ENCODE measurements at places on chromosomes 7 and 10.

- DNase-seq = no peak
Observed at GRCh38 chr10:120145107-120145506, 252.6 kb downstream of the SEC23IP start.

GRCh38 chr10:62517252-62517651 is 143.1 kb downstream of the ZNF365 start:
- DNase-seq = no peak

DNA sequence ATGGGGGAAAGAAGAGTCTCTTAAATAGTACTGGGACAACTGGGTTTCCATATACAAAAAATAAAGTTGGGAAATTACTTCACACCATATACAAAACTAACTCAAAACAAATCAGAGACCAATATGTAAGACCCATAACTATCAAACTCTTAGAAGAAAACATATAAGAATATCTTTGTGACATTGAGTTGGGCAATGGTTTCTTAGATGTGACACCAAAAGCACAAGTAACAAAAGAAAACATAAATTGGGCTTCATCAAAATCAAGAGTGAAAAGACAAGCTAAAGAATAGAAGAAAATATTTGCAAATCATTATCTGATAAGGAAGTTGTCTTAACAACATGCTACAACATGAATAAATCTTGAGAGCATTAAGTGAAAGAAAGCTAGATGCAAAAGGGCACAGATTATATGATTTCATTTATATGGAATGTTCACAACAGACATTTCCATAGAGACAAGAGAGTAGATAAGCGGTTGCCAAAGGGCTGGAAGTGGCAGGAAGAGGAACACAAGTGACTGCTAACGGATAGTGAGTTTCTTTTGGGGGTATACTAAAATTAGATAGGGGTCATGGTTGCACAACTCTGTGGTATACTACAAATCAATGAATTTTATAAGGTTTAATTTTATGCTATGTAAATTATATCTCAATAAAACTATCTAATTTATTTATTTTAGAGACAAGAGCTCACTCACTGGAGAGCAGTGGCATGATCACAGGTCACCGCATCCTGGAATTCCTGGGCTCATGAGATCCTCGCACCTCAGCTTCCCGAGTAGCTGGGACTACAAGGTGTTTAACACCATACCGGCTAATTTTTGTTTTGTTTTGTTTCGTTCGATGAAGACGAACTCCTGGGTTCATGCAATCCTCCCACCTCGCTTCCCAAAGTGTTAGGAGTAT is 35.4 kb downstream of the JMJD1C start:
- DNase-seq = no peak

DNA sequence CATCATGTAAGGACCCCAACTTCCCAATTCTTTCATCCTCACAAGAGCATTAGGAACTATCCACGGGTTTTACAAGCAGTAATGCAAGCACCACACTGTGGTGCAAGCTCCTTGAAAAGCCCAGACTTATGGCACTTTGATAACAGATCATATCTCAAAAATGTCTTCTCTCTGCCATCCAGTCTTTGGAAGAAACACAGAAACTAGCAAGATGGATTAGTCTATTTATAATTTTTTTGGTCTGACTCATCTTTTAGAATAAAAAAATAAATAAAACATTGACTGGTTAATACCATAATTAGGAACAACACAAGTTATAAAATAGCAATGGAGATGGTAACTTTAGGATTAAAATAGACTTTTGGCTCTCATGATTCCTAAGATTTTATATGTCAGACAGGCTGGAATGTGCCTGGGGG is 49.0 kb upstream of the CALD1 start:
- DNase-seq = no peak

GRCh38 chr10:84290235-84290634 is 38.2 kb upstream of the CCSER2 start:
- DNase-seq = no peak

DNA sequence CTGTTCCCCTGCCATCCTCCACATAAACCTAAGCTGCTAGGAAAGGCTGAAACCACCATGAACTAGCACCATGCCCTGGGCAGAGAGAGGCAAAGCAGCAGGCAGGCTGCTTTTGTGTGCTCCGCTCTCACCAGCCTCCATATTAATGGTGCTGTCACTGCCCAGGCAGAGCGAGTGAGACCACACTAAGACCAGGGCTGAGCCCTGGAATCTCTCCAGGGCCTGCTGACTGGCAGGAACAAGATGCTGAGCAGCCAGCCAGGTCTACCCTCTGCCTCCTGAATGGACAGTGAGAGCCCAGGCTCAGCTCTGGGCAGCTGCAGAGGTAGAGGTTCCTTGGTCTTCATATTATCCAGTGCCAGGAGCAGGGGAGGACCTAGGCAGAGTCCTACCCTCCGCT is 1.6 kb upstream of the CRHR2 start:
- no peak for DNase-seq

DNA sequence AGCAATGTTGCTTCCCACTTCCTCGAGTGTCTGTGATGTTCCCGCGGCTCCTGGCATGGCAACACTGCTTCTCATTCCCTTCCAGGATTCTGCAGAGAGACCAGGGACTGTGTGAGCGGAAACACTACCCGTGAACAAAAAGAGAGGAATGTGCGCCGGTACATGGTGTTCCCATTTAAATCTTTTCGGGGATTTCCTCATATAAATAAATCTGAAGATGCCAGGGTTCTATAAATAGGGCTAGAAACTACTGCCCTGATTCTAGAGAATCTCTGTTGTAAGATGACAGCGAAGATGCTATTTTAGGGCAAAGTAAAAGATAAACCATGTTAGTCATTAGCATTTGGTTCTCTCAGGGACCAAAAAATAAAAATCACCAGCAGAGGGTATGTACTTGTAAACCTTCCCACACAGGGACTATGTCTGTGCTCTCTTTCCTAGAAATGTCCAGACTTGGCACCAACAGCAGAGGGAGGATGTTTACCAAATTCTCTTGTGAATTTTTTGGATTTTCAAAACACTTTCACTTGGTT is 92.2 kb upstream of the DDC start:
- no peak for DNase-seq

DNA sequence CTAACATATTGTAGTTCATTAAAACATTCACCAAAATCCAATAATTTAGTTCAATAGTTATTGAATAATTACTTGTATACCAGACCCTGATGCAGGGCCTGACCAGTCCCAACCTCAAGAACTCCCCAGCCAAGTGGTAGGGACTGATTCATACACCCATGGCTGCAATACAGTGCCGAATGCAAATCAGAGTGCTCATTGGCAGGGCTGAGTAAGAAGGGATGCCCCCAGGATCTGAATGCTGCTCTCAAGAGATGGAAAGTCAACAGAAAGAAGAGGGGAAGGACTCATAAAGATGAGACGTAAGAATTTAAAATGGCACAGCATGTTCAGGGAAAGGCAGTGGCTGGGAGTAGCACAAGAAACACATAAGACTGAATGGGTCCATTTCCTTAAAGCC is 29.9 kb downstream of the ZNF438 start:
- no peak for DNase-seq

- DNase-seq = no peak
Observed at GRCh38 chr7:128443831-128444600, 11.7 kb upstream of the HILPDA start.

GRCh38 chr7:42097752-42098151 is 139.3 kb downstream of the GLI3 start:
- DNase-seq = no peak

- DNase-seq = no peak
Observed at GRCh38 chr7:158096582-158096981, 491.0 kb downstream of the PTPRN2 start.

DNA sequence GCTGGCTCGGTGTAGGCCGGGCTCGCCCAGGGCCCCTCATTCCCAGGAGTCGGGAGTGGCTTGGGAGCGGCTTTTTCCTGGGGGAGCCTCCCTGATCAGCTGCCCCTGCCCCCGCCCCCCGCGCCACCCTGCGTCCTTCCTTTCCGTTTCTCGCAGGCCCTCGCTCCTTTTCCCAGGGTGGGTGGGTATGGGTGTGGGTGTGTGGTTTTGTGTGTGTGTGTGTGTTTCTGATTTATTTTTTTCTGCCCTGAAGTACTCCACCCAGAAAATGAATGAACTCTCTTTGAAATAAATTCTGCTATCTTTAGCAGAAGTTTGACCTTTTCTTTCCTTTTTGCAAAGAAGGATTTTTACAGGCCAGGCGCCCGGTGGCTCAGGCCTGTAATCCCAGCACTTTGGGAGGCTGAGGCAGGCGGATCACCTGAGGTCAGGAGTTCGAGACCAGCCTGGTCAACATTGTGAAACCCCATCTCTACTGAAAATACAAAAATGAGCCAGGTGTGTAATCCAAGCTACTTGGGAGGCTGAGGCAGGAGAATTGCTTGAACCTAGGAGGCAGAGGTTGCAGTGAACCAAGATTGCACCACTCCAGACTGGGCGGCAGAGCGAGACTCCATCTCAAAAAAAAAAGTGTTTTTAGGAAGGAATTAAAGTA is 30.0 kb upstream of the AP5Z1 start:
- DNase-seq = no peak

DNA sequence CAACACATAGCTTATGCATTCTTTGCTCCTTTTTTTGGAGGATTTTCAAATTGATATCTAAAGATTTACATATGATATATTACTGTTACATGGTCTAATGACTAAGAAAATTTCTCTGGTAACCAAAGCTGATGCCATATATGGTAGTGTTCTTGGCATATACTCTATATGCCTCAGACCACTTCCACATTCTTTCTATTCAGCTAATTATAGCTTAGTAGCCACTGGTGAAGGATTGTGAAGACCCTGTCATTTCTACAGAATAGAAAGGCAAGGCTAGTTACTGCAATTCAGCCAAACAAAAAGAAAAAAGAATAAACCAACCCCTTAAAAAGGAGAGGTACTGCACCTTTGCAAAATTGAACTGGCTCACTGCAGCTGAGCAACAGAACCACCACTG is 3.7 kb downstream of the PURB start:
- peak; percentile 10 for DNase-seq

- no peak for DNase-seq
Observed at GRCh38 chr10:84545651-84546050, 217.3 kb downstream of the CCSER2 start.

DNA sequence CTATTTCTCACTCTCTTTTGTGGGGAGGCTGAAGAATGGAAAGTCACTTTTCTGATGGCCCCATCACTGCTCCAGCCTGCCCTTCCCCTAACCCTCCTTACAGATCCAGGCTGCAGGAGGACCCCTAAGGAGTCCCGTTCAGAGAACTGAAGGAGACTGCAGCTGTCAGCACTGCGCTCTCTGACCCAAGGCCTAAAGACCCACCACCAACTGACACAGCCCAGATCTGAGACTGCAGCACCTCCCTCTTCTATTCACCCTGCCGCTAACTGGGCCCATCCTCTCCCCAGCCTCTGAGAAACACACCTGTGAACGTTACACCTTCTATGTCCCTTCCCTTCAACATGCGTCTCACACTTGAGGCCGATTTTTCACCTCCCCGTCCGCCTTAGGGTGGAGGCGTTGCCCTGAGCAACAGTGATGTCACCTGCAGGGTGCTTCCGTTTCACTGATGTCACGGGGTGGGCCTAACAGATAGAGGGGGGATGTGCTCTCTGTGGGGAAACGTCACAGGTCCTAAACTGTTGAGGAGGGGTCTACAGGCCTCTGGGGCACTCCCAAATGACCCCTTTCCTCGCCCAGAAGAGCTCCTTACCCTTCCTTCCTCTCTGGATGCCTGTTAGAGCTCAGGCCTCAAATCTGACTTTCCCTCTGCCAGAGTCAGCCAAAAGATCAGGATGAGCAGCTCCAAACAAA is 5.1 kb downstream of the ITPRIP start:
- DNase-seq = no peak

GRCh38 chr10:27699776-27700175 is 45.8 kb downstream of the MKX start:
- DNase-seq = no peak

- no peak for DNase-seq
Observed at GRCh38 chr7:69813637-69814240, 215.5 kb downstream of the AUTS2 start.

GRCh38 chr10:89869180-89869579 is 167.8 kb downstream of the KIF20B start:
- peak; percentile 57 for DNase-seq

DNA sequence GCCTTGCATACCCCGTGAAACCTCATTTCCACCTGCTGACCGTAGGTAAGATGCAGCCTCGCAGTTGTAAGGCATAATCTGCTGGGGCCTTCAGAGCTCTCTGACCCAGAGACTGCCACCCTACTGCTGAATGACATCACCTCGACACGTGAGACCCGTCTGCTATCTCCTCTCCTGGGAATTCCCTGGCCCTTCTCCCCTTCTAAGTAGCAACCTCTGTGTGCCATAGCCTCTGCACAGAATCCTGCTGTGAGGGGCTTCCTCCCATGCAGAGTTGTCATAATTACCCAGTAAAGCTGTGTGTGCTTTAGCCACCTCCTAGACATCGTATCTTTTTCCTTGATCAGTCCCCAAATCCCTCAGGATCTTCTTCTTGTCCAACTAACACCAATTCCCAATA is 106.7 kb downstream of the CACNB2 start:
- DNase-seq = no peak

DNA sequence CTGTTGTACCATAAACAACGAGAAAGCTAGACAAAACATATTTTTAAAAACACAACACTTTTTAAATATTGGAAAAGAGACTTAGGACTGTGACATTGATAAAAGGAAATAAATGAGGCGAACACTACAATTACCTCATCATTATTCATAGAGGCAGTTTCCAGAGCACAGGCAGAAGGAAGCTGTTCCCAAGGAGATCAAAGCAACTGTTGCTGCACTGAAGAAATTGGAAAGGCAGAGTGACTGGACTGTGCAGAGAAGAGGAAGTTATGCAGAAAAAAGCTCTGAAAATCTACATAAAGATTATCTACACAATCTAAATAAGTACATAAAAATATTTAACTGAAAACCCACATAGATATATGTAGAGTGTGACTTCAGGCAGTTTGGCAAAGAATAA is 32.8 kb downstream of the MYO3A start:
- DNase-seq = peak; percentile 10

DNA sequence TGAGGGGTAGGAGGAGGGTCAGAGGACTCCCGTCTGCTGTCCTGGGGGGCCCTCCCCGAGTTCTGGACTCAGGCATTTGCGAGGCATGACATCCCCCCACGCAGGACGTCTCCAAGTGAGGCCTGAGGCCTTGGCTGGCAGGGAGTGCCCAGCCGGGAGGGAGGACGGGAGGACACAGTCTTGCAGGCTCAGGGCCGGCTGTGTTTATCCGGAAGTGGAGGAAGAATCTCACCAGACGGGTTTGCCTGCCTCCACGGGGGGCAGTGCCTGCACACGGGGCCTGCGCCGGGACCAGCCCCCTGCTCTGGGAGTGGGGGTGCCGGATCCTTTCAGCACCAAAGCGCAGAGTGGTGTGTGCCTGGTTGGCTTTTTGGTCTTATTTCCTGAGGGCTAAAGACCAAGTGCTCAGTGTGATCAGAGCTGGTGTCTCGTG is 10.9 kb downstream of the PWWP2B start:
- DNase-seq = peak; percentile 81

GRCh38 chr10:132410056-132410778 is 13.2 kb downstream of the PWWP2B start:
- no peak for DNase-seq

DNA sequence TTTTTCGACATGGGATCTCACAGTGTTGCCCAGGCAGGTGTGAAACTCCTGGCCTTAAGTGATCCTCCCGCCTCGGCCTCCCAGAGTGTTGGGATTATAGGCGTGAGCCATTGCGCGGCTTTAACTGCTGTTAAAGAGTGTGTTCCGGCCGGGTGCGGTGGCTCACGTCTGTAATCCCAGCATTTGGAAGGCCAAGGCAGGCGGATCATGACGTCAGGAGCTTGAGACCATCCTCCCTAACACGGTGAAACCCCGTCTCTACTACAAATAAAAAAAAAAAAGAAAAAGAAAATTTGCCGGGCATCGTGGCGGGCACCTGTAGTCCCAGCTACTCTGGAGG is 1.1 kb downstream of the RABGEF1 start:
- no peak for DNase-seq

GRCh38 chr7:101378751-101379174 is 16.1 kb downstream of the COL26A1 start:
- peak; percentile 48 for DNase-seq
